ENCODE measurements at places on chromosomes 6 and 20.

- no peak for DNase-seq
Measured at GRCh38 chr6:68975816-68976215, 340.7 kb downstream of the ADGRB3 start.

DNA sequence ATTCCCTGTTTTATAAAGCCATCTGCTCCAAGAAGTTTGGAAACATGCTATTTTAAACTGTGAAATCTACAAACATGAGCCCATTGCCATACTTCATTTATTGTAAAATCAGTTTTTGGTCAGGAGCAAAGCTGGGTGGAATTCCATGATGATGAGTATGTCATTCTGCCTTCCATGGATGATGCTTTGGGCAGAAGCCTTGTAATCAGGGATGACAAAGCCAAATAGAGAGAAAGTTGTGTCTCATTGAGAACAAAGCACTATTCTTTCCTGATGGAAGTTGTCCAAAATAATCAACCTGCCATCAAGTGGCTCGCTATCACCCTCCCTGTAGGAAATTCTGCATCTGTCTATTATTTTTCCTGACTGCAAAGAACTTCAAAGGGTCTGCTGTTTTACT, 313.0 kb upstream of the DEFB112 start:
- DNase-seq, result no peak

DNA sequence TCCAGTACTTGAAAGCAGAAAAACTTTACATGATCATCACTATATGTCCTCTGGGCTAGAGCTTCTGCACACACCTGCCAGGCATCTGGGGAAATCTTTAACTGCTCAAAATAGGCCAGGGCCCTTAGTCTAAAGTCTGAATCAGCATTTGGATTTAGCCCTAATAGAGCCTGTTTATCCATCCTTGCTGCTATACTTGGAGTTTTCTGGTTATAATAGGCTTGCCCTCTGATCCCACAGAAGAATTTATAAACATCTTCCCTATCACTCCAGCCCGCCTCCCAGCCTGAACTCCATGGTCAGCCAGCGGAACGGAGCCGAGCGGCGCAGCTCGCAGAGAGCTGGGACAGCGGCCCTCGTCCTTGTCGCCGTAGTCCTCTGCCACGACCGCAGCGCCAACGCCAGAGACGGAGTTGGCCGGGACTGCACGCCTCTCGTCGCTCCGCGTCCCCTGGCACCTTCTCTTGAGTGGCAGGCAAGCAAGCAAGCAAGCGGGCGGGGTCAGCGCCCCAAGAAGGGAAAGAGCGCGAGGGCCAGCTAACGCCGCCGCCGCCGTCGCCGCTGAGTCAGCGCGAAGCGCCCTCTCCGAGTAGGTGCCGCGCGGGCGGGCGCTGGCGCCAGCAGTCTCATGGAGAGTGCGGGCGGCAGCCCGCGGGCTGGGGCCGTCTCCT, 25.4 kb upstream of the ASIP start:
- DNase-seq, result peak; percentile 79

- no peak for DNase-seq
Measured at GRCh38 chr20:33702861-33703260, 16.7 kb upstream of the E2F1 start.

- no peak for DNase-seq
Measured at GRCh38 chr6:166464068-166465002, 81.6 kb upstream of the MPC1 start.

- no peak for DNase-seq
Measured at GRCh38 chr20:59204165-59204894, 40.7 kb downstream of the ZNF831 start.

- no peak for DNase-seq
Measured at GRCh38 chr6:107622269-107622668, 132.4 kb downstream of the SOBP start.

DNA sequence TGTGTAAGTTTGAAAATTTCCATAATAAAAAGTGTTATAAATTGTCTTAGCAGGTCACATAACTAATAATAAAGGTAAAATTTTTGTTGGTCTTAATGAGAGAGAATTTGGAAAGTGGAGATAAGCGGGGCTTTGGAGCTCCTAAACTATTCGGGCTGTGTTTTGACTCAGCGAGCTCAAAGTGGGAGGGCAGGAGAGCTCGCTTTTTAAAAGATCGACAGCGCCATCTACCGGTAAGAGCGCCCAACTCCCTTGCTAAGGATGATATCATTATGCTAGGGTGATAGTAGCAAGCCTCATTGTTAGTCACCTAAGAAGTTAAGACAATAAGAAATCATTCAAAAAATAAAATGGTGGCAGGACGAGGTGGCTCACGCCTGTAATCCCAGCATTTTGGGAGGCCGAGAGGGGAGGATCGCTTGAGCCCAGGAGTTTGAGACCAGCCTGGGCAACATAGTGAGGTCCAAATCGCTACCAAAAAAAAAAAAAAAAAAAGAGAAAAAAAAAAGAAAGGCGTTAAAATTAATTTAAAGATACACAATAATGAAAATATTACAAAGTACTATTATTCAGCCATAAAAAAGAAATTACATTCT, 24.8 kb downstream of the C6orf15 start:
- peak; percentile 94 for DNase-seq

DNA sequence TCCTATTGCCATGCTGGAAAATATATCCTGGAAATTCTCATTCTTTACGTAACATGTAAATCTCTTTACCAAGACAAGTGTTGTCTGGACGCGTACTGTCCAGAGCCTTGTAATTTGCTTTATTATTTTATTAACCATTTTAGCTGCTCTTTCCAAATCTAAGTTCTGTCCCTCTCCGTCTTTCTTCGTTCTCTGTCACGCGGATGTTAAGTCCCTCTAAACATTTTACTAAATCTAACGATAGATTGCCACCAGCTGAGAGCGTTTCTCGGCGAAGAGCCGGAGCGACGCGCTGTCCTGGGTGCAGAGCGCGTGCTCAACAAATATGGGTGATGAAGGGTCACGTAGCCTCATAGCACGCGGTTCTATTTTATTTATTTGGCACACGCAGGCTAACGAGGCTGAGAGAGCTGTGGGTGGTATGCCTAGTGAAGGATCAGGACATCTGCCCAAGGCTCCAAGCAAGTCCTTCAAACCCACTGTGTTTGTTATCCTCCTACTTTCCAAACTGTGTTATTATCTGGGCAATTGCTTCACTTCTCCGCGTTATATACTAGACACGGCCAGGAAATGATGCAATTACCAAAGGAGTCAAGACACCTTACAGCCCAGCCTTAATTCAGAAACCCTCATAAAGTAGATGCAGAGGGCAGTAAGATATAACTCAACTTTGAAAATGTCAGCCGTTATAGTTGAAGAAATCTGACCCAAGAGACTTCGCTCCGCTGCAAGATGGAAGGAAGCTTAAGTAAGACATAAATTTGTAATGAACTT, 10.0 kb upstream of the NCOA7 start:
- DNase-seq, result peak; percentile 74

DNA sequence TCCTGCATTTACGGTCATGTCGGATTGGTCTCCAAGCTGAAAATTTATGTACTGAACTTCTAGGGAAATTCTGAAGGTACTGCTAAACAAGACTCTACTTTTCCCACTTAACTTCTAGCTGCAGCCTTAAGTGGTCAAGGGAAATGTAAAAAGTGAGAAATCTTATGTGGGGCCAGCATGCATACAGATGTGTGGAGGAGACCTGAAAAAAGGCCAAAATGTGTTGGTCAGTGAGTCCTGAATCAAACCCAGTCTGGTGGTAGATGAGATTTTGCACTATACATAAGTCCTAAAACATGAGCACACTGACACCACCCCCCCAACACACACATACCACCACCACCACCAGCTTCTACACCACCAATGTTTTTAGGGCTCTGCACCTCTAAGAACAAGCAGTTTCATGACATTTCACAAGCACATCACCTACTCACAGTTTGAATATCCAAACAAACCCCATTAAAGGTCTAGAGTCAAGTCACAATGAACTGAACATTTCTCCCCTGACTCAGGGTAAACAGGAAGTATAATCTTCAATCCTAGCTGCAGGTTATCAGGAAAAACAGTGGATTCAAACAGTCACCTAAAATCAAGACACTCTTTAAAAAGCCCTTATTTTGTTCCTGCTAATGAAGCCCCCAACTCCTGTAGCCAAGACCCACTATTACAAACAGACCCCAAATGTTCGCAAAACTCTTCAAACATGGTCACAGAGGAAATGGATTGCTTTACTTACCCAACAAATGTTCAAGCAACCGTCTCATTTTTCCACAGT, 1.6 kb downstream of the ZMYND8 start:
- peak; percentile 24 for DNase-seq

GRCh38 chr6:8556370-8557013, 121.1 kb upstream of the SLC35B3 start:
- no peak for DNase-seq

GRCh38 chr20:53395188-53395923, 198.3 kb downstream of the ZNF217 start:
- no peak for DNase-seq

- no peak for DNase-seq
Measured at GRCh38 chr20:22489626-22490286, 94.6 kb downstream of the FOXA2 start.

DNA sequence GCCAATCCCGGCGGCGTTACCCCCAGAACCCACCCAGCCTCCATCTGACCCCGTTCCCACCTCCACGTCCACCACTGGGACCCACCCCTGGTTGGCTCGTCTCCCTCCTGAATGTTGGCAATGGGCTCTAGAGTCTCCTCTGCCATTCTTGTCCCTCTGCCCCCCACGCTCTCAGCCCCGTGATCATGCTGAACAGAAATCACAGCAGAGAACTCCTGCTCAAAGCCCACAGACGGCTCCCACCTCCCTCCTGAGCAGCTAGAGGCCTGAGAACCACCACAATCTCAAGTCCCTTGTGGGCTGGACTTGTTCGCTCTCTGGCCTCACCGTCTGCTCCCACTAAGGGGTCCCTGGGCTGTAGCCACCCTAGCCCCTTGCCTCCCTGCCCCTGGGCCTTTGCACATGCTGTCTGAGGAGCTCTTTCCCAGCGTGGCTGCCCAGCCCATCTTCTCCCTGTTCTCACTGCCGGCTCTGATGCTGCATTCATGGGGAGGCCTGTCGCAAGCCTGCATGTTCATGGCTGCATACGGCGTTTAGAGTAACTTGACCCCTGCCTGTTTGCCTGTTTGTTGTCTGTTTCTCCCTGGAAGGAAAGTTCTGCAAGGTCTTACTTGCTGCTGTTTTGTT, 11.2 kb upstream of the FRMD1 start:
- DNase-seq, result no peak

DNA sequence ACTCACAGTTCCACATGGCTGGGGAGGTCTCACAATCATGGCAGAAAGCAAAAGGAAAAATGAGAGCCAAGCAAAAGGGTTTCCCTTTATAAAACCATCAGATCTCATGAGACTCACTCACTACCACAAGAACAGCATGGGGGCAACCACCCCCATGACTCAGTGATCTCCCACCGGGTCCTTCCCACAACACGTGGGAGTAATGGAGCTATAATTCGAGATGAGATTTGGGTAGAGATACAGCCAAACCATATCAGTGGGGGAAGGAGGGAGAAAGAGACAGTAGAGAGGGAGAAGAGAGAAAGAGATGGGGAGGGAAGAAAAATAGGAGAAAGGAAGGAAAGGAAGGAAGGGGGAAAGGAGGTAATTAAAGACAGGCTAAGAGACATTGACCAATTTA, 30.1 kb downstream of the GMDS start:
- DNase-seq, result no peak

DNA sequence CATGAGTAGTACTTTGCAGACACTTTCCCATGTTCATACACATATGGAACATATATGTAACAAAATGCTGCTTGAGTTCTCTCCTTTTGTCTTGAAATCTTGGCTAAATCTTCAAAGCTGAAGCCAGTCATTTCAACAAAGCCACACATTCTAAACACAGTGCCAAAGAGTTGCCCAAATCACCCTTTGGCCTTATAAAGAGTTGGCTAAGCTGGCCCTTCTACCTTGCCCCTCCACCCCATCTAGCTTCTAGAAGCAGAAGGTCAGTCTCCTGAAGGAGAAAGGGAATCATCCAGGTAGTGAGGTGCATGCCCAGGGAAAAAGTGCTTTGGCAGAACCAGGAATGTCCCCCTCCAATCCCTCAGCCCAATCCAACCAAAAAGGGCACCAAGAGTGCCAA, 58.3 kb downstream of the ALDH8A1 start:
- no peak for DNase-seq

DNA sequence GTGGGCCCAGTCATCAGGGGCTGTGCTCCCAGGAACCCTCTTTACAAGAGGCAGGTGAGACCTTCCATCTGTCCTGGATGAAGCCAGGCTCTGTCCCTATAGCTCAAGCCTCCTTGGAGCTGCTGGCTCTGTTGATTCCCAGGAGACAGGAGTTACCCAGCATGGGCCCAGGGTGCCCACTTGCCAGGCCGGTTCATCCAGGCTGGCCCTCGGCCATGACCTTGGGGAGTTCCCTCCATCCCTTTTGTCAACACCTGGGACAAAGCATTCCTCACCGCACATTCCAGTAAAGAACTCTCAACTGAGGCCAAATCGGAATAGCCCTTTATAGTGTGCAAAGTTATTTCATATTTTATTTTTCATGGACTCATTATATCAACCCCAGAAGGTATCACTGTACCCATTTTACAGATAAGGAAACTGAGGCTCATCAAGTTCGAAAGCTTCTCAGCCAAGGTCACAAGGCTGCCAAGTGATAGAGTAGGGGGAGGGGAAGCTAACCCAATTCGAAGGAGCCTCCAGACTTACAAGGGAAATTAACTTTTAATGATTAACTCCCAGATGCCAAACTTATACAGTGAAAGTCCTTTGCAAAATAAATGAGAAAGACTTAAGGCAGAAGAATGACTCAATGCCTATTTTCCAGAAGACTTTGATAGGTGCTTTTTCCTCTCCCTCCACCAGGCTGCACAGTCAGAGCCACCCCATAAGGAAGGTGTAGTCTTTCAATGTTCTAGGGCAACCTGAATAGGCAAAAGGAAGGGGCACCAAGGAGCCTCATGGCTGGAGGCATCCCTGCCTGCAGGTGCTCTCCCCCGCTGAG, 18.5 kb downstream of the SDC4 start:
- no peak for DNase-seq

GRCh38 chr6:169803816-169804340, 52.5 kb downstream of the ERMARD start:
- no peak for DNase-seq

DNA sequence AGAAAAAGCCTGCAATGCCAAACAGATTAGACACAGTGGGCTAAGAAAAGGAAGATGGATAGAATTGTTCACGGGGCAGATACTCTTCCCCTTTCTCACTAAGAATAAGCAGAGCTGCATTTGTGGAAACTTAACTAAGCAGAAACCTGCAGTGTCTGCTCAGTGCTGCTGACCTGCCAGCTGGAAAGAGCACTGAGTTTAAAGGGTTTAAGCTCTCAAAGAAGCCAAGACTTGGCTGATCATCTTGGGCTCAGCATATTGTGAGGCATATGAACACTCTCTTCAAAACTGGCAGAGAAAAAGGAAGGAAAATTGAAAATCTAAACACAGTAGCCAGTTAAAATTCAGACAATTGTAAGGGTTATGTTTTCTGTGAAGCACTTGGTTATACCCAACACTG, 711.1 kb upstream of the EPHA7 start:
- DNase-seq, result no peak

Measured in activated CD4-positive, alpha-beta T cell treated with anti-CD3 and anti-CD28 coated beads for 36 hours (primary cell).